Fibroblast of skin of right biceps (primary cell): ENCODE measurements at places on chromosomes 1 and 21.

DNA sequence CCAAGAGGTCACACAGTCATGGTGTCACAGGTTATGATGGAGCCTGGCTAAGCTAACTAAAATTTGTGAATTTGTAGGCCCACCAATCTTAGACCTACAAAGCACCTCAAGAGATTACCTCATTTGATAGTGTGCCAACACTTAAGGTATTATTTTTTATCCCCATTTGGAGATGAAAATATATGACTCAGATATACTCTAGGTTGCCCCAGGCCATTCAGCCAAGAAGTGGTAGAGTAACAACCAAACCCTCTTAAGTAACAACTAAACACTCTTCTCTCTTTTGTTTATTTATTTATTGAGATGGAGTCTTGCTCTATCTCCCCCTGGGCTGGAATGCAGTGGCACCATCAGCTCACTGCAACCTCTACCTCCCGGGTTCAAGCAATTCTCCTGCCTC lies 14.3 kb downstream of the NPL start:
- no peak for DNase-seq

DNA sequence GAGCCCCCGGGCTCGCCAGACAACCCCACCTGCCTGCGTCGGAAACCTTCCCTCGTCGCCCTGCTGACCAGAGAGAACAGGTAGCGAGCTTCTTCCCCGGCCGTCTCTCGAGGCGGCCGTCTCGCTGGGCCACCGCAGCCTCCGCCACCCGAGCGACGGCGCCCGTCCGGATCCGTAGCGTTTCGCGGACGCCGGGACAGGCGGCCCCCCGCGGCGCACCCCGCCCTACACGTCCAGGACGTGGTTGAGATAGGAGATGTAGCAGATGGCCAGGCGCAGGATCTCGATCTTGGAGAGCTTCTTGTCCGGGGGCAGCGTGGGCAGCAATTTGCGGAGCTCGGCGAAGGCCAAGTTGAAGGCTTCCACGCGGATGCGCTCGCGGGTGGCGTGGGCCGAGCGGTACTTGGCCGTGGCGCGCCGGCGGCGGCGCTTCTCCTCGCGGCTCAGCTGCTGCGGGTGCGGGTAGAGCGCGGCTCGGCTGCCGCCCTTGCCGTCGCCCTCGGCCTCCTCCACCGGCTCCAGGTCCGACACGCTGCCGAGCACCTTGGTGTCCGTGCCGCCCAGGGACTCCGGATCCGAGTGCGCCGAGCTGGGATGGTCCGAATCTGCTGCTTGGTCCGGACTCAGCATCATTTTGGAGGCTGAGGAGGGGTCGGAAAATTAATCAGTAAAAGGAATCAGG lies 3.0 kb downstream of the NHLH2 start:
- DNase-seq = no peak

- DNase-seq = no peak
These were observed 3.5 kb upstream of the SLC44A5 start for GRCh38 chr1:75614399-75614756.

- no peak for DNase-seq
These were observed 542.7 kb upstream of the ADGRL4 start for GRCh38 chr1:79549201-79549600.

GRCh38 chr1:231207437-231207836 lies 33.6 kb upstream of the GNPAT start:
- DNase-seq = no peak

DNA sequence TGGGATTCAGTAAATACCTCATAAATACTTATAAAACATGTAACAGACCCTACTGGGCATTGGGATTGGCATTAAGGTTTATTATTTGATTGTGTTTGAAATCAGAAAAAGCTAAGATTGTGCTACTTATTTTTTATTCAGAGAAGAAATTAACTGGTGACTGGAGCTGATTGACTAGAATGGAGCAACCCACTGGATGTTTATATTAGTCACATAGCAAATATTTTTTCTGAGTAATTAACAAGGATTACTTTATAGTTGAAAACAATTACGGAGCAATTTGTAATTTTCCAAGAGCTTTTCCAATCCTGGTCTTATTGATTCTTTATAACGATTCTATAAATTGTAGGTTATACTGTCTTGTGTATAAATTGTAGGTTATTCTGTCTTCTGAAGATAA lies 208.7 kb downstream of the HLX start:
- no peak for DNase-seq

GRCh38 chr1:225119307-225119706 lies 189.8 kb downstream of the DNAH14 start:
- no peak for DNase-seq

- no peak for DNase-seq
These were observed 120.3 kb downstream of the PROX1 start for GRCh38 chr1:214108097-214108446.

GRCh38 chr1:7555391-7556185 lies 215.5 kb upstream of the VAMP3 start:
- DNase-seq = no peak

- no peak for DNase-seq
These were observed 247.6 kb downstream of the TM2D1 start for GRCh38 chr1:61477301-61477700.

GRCh38 chr1:97906567-97907241 lies 14.1 kb downstream of the DPYD start:
- DNase-seq = peak; percentile 84

DNA sequence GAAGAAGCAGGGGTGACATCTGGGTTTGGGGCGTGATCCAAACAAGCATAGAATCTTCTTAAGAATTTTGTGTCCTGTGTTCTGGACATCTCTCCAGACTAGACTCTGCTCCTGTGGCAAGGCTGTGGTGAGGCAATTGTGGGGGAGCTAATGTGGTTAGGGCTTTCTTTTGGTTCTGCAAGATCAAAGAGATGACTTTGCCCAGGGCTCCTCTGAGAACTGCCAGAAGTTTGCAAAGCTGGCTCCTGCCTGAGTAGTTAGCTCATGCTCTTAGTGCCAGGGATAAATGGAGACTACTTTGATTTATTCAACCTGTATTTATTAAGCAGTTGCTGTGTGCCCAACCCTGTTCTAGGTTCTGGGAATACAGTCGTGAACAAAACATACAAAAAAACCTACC lies 34.0 kb upstream of the CRNN start:
- no peak for DNase-seq

DNA sequence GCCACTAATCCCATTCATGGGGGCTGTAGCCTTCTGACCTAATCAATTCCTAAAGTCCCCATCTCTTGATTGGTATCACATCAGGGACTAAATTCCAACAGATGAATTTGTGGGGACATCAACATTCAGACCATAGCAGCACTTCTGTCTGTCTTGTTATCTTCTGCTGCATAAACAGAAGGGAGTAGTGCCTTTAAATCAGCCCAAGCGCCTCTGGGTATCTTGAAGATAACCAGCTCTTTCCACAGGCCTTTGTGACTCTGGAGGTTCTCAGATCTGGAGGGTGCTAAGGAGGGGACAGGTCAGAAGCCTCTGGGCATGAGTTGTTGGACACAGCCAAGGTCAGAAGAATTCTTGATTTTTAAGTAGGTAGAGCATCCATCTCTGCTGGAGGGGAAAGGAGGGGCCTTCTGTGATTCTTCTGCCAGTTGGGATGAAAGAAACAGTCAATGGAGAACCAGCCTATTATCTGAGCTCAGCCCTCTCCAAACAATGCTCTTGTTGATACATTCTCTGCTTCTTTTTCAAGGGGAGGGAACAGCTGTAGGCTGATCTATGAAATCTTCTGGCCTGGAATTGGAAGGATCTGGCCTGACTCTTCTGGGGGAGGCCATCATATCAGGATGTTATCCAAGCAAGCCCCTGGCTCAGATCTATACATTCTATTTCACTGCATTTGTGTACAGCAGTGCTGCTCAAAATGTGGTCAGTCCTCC lies 31.3 kb upstream of the LRIG2 start:
- no peak for DNase-seq

- DNase-seq = peak; percentile 70
These were observed 5.7 kb upstream of the PLPP3 start for GRCh38 chr1:56584910-56585528.

- DNase-seq = peak; percentile 32
These were observed 43.4 kb upstream of the RHOU start for GRCh38 chr1:228691926-228692325.

DNA sequence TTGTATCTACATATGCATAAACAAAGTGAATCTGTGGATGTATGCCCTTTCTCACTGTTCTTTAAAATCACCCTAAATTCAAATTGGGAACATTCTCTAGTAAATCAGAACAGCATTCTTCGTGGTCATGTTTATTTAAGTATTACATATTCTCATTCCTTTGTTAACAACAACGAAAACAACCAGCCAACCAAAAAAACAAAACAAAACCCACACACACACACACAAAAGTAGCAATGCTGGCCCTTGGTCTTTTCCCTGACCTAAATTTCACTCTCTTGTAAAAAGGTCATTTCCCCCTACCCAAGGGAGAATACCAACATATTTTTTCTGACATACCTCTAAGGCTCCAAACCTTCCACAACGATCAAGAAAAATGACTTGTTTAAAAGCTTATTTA lies 102.6 kb downstream of the NRIP1 start:
- no peak for DNase-seq

DNA sequence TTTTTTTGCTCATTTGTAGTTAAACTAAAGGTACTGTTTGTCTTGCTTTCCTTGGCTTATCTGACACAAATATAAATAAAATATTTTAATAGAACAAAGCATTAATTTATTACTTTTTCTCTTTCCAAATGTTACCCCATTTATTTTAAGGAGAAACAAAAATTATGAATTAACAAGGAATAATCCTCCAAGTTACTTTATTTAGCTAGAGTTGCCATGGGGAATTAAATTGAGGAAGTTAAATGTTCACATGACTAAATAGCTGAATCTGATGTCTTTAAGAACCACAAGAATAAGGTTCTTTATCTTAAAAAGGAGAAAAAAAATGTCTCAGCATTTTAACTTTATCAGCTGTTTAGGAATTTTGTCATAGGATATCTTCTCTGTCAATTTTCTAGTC lies 12.3 kb downstream of the ATG4C start:
- DNase-seq = no peak

- DNase-seq = no peak
These were observed 13.9 kb upstream of the LRIG2 start for GRCh38 chr1:113058941-113059706.

GRCh38 chr1:44010935-44011471 lies 19.6 kb downstream of the CCDC24 start:
- no peak for DNase-seq

DNA sequence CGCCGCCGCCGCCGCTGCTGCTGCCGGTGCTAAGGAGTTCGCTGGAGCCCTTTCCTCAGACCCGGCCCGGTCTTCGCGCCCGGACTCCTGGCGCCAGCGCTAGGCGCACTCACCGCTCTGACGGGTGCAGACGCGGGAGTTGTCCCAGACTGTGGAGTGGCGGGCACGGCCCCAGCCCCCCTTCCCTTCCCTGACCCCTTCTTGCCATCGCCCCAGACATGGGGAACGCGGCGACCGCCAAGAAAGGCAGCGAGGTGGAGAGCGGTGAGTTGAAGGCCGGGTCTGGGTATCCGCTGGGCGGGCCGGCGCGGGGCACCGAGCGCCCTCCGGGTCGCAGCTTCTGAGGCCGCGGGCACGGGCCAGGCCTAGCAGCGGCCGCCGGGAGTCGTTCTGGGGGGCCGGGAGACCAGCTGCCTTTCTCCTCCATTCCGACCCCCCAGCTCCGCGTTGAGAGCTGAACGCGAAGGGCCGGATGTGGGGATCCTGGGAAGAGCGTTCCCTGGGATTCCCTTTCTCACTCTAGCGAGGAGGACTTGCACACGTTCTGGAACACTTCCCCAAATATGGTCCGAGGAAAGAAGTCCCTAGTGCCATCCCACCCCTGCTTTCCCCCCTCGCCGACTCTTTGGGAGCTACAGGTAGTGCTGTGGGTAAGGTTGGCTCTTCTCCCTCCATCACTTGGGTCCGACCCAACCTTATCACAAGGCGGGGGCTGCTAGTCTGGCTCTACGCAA lies 65.8 kb upstream of the PRKACB start:
- DNase-seq = peak; percentile 55

GRCh38 chr1:227950735-227951346 lies 3.1 kb upstream of the WNT9A start:
- DNase-seq = no peak

GRCh38 chr1:104874044-104874443 lies 1124.3 kb downstream of the AMY1C start:
- DNase-seq = no peak

DNA sequence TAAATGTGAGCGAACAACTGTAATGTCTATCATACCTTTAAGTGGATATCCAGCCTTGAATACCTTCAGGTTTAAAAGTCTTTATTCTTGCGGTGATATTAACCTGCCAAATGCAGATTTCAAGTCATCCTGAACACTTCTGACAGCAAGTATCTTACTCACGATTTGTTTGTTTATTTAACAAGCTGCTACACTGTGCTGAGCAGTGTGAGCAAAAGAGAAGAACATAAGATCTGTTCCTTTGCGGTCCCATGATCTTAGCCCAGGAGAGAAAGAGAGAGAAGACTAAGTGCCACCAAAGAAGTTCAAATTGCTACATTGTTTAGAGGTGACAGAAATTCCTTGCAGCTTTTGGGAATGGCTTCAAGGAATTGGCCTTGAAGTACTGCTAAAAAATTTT lies 9.5 kb upstream of the IL24 start:
- no peak for DNase-seq

DNA sequence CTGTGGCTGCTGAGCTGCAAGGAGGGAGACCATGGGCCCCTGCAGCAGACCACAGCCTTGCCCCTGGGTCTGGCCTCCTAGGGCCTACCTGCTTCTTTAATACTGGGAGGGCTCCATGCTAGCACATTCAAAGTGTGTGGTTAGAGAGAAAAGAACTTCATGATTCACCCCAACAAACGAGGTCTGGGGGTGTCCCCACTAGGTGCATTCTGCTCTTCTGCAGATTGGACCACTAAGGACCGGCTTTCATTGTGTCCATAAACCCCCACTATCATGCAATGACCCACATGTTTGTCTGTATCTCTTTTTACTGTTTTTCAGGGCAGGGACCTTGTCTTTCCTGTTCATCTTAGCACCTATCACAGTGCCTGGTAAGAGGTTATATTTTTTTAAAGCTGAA lies 185.4 kb downstream of the OMA1 start:
- no peak for DNase-seq
